ENCODE measurements at places on chromosomes 3 and 15. TPM values are rescaled to one million over a fixed set of nuclear protein-coding genes. Genes with fewer than 3 reads are reported as not detected.

DNA sequence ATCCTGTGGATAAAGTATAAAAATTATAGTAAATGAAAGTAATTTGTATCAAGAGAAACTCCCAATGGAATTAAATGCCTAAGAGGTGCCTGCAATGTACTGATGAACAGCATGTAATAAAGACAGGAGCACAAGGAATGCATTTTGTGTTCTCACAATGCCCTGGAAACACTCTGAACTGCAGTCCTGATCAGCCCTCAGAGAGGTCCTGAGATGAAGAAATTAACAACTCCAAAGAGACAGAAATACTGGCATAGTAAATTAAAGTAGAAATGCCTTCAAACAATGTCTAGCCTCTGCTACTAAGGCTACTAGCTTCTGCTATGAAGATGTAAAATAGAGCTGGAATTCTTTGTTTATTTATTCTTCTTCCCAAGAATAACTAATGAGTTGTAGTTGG, 59.9 kb downstream of the CFAP20DC start:
- ATAC-seq = no peak

GRCh38 chr15:93608643-93609148, 519.7 kb upstream of the RGMA start:
- no peak for ATAC-seq

CHCHD6 gene
- 59.7 TPM for total RNA-seq

IREB2 gene
- 49.7 TPM for total RNA-seq

GRCh38 chr3:195356151-195357086, 85.5 kb upstream of the XXYLT1 start:
- ATAC-seq = no peak

DNA sequence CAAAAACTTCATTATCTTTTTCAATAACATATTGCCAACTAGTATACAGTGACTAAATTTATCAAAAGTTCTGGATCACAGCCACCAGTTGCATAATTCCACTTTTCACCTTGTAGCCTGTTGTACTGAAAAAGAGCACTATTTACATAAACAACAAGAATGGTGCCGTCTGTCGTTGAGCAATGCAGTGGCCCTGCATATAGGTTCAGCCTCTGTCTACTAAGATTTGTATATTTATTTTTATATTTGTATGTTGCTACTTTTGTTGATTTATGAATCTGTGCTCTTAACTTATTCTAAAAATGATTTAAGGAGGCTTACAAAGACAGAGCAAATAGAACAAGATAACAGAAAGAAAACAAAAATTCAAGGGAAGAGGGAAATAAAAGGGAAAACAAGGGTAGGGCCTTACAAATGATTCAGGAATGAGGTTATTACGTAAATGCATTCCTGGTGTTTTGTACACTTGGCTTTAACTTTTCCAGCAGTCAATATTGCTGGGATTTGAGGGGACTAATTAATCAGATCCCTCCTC, 257.6 kb upstream of the STT3B start:
- no peak for ATAC-seq

DNA sequence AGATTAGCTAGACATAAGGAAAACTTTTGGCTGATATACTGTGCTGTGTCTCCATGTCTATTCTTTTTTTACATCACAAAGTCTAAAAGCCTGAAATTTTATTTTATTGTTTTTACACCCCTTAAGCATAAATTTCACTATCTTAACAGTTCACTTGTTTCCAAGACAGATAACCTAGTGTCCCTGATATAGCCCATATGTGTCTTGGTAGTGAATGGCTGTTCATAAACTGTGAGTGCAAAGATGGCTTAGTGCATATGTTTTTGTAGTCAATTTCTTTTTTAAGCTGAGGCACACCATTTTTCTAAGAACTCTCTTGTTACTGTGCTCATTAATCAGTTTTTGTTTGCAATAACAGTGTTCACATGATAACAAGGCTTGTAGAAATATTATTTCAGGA, 381.1 kb downstream of the OXSM start:
- ATAC-seq = no peak

DNA sequence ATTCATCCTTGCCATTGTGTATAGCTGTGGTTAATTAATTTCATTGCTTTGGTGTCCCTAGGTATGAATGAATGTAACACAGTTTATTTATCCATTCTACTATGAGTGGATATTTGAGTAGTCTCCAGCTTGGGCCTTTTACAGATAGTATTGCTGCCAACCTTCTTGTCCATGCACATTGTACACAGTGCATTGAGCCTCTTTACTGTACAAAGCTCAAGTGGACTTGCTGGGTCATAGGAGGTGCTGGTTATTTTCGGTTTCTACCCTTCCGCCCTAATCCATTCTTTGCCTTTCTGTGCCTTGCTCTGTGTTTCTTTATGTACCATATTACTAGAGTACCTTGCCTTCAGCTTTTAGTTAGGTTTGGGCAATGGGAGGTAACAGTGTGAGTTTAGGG, 60.7 kb downstream of the DUT start:
- ATAC-seq = no peak

DNA sequence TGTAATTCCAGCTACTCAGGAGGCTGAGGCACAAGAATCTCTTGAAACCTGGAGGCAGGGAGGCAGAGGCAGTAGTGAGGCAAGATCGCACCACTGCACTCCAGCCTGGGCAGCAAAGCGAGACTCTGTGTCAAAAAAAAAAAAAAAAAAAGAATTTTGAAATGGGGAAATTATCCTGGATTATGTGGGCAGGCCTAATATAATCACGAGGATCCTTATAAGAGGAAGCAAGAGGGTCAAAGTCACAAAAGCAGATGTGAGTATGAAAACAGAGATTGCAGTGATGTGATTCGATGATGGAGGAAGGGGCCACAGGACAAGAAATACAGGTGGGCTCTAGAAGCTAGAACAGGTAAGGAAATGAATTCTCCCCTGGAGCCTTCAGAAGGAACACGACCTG, 159.6 kb downstream of the LEKR1 start:
- no peak for ATAC-seq

DNA sequence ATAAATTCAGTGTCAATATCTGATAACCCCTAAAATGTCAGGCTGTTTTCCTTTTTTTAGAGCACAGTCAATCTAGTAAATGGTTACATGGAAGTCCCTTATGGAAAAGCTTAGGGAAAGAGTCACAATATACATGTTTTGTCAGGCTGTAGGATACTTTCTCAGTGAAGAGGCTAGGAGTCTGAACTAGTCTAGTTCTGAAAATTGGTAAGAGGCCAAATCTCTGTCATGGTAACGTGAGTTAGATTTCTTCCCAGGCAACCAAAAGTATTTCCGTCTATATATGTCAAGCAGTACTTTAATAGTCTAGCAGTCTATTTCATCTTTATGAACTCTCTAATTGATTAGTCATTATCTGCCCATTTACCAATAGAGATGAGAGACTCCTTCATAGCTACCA, 215.9 kb upstream of the LRRC3B start:
- ATAC-seq = no peak

PGBD4 gene
- 2.8 TPM for total RNA-seq

GABPB1 gene
- total RNA-seq = 21.1 TPM

- no peak for ATAC-seq
Observed at GRCh38 chr3:181712226-181712552, 464 bp downstream of the SOX2 start.

GRCh38 chr3:9688961-9689360, 14.7 kb upstream of the CPNE9 start:
- no peak for ATAC-seq

- ATAC-seq = no peak
Observed at GRCh38 chr15:59399465-59400102, 26.9 kb upstream of the MYO1E start.

CPNE9 gene
- 0.81 TPM for total RNA-seq

DNA sequence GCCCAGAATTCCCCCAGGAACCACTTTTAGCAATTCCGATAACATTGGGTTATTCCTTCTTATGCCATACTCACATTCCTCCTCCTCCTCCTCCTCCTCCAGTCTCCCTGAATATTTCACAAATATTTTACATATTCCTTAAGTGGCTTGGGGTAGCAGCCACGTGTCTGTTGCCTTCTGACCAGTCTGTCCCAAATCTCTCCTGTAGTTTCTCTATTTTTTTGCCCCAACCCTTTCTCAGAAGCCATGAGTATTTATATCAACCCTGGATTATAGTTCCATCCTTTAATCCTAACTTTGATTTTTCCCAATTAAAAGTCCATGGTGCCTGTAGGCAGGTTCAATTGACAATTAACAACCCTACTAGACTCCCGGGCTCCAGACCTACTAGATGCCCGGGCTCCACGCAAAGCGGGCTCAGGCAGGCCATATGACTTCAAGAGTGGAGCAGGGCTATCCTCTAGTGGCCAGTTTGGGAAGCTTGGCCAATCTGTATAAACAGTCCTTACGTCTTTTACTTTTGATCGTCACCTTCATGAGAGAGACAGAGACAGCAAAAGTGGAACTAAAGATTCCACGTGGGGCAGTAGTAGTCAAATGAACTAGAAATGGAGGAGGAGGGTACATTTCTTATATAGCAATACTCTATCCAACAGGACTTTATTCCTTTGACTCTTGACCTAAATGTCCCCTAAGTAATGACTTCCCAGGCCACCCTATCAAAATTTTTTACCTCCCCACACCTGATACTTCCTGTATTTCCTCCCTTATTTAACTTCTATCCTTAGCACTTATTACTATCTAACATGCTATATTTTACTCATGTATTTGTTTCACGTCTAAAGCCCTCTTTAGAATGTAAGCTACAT, 69.7 kb downstream of the USF3 start:
- ATAC-seq = peak; percentile 54

DNA sequence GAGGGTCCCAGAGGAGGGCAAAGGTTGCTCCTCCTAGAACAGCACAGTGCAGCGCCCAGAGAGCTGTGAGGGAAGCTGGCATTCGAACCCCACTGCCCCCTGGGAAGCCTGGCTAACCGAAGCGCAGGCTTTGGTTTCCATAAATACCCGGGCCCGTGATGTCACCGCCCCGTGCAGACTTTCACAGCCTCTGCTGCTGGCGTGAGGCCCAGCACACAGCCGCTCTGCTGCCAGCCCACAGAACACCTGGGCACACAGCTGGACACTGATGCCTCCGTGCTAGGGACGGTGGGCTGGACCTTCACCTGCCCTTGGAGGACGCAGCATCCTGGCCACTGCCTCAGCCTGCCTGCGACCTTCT, 1.0 kb downstream of the IQSEC1 start:
- peak; percentile 6 for ATAC-seq

IL12A gene
- total RNA-seq = 0.67 TPM

DNA sequence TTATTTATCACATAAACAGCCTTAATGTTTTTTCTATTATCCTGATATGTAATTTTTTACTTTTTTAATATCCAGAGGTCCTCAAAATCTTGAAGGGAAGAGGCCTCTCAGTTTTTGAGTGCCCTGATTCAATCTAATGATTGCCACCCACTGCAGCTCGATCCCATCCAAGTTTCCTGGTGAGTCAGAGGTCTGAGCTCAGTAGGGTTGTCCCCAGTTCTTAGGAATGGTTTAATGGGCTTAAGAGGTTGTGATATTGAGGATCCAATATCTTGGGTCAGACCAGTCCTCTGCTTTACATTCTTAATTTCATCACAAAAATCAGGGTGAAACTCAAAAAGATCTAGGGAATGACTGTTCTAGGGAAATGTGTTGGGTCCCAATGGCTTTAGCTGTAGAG, 238.5 kb downstream of the NSUN3 start:
- no peak for ATAC-seq

GRCh38 chr3:121063628-121064027, 155.6 kb downstream of the STXBP5L start:
- ATAC-seq = no peak

DNA sequence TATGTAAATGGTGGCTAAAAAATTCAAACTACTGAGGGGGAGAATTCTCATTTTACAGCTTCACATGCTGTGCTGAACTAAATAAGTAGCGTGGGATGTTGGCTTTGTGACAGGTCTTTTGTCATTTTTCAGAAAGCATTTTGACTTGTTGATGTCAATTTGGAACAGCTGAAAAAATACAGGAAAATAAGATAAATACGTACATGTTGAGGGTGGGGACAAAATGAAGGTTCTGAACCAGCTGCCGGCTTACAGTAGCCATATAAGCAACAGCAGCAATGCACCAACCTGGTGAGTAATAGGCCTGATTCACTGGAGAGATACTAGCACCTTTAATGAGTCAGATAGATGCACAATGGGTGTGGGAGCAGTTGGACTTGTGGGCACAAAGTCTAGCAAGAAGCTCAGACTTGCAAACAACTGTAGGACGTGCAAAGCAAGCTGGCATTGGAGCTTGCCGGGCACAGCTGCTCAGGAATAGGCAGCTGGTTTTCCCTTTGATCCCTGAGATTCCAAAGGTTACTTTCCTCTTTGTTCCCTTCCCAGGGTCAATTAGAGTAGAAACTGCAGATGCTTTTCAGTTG, 12.9 kb downstream of the B3GNT5 start:
- peak; percentile 56 for ATAC-seq

- ATAC-seq = no peak
Observed at GRCh38 chr15:39255760-39256159, 325.1 kb upstream of the THBS1 start.

DNA sequence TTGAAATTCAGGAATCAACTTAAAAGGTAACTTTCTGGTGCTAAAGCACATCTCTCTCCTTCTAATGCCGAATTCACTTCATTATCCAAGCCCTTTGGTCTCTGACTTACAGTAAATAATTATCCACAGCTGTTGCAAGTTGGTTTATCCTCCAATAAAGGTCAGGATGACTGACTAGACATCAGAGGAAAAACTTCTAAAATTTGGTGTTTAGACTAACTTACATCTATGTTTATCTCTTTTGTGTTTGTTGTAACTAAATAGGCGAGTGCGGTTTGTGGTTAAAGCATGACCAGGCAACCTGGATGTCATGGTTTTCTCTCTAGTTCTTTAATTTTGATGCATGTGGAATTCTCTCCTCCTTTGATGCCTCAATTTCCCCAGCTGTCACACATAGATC, 237.4 kb upstream of the LRTM1 start:
- no peak for ATAC-seq

GRCh38 chr15:81299630-81300273, 24.2 kb downstream of the STARD5 start:
- ATAC-seq = no peak

DNA sequence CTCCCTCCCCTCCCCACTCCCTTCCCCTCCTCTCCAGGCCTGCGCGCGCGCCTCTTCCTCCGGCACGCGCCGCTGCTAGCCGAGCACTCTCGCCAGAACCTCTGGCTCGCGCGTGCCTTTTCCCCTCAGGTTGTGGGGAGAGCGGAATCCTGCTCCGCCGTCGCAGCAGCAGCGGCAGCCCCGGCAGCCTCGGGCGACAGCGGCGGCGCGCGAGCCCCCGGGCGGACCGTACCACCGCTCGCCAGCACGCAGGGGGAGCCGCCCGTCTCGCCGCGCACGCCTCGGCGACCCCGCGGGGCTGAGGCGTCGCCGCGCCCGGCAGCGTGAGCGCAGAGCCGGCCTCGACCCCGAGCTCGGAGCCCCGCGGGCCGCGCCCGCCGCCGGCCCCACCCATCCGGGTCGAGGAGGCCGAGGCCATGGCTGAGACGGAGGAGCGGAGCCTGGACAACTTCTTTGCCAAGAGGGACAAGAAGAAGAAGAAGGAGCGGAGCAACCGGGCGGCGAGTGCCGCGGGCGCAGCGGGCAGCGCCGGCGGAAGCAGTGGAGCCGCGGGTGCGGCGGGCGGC, at the start of gene CDV3:
CDV3 (plus strand) TSS at position 58 of the 566 bp plus-strand sequence; CDS start at position 417, 359 bp downstream.
- ATAC-seq = peak; percentile 57

Measured in motor neuron (in vitro differentiated cells).